ENCODE measurements at places on chromosomes 11 and 22.

- DNase-seq, result peak; percentile 69
Measured at GRCh38 chr11:72446929-72447769, 12.8 kb upstream of the CLPB start.

- no peak for DNase-seq
Measured at GRCh38 chr11:69801513-69802335, 17.5 kb downstream of the FGF3 start.

GRCh38 chr11:78572394-78572793 lies 2.3 kb downstream of the NARS2 start:
- peak; percentile 22 for DNase-seq

DNA sequence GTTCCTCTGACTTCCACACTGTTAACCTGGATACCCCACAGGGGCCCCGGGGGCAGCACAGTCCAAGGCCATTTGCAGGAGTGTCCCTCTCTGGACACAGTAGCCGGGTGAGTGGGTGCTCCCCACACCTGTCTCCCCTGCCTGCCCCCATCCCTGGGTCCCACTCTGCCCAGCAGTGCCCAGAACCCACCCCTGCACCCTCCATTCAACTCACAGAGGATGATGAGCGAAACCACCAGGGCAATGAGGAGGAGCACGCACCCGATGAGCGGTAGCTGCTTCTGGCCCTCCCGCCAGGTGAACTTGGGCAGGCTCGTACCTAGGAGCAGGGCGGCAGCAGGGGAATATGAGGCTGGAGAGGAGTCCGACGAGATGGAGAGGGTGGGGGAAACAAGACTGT lies 12.2 kb downstream of the TMPRSS13 start:
- DNase-seq, result no peak

GRCh38 chr11:553988-554340 lies 6.6 kb downstream of the LMNTD2 start:
- no peak for DNase-seq

GRCh38 chr11:112526699-112527416 lies 266.2 kb upstream of the PLET1 start:
- DNase-seq, result no peak

- DNase-seq, result no peak
Measured at GRCh38 chr22:40421082-40421350, 50.6 kb downstream of the SGSM3 start.

DNA sequence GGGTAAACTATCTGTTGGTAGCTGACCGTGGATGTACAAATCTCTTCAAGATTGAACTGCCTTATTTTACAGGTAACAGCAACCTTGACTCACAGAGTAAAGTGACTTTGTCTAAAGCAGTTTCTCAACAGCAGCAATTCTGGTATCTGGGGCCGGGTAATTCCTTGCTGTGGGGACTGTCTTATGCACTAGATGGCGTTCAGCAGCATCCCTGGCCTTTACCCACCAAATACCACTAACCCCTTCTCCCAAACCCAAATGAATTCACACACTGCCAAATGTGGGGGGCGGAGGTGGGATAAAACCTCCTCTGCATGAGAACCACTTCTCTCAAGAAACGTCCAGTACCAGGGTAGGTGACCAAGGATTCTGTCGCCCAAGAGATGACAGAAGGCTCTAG lies 1.7 kb upstream of the INCENP start:
- peak; percentile 54 for DNase-seq

GRCh38 chr11:1478544-1478943 lies 8.0 kb downstream of the MOB2 start:
- DNase-seq, result peak; percentile 85

- no peak for DNase-seq
Measured at GRCh38 chr11:35170503-35170902, 31.5 kb downstream of the CD44 start.

All from NB4 (cell line).